ENCODE measurements at places on chromosomes 7 and 10. TPM values are rescaled to one million over a fixed set of nuclear protein-coding genes. Genes with fewer than 3 reads are reported as not detected.

The BICC1 gene
- 17.1 TPM for total RNA-seq

The SH2B2 gene
- total RNA-seq: 3.2 TPM

The TIMM23B gene
- 15.6 TPM for total RNA-seq

The IL2RA gene
- total RNA-seq: not detected

The TRPV5 gene
- total RNA-seq: not detected

The KRIT1 gene
- total RNA-seq: 30.2 TPM

The MRPS33 gene
- 99.8 TPM for total RNA-seq

The RBP3 gene
- total RNA-seq: not detected

The RADIL gene
- 2.7 TPM for total RNA-seq

The LIPM gene
- total RNA-seq: not detected

The AEBP1 gene
- total RNA-seq: 0.06 TPM

The TNS3 gene
- total RNA-seq: 86.6 TPM

The OPN4 gene
- not detected for total RNA-seq

The PVRIG gene
- total RNA-seq: not detected

The PHYH gene
- 29.2 TPM for total RNA-seq

The CRYGN gene
- not detected for total RNA-seq

The CPED1 gene
- not detected for total RNA-seq

The JCAD gene
- total RNA-seq: 24.1 TPM

The HOXA7 gene
- 5.2 TPM for total RNA-seq

The SBDS gene
- total RNA-seq: 108 TPM

The SPDYE8 gene
- total RNA-seq: not detected
